ENCODE measurements at places on chromosomes 13 and 19.

- DNase-seq, result no peak
These were observed 10.6 kb downstream of the NDUFB7 start for GRCh38 chr19:14561249-14561648.

GRCh38 chr13:24050796-24051715 is 109.5 kb upstream of the SPATA13 start:
- DNase-seq, result no peak

GRCh38 chr19:54418930-54419800 is 3.9 kb downstream of the TTYH1 start:
- DNase-seq, result no peak

DNA sequence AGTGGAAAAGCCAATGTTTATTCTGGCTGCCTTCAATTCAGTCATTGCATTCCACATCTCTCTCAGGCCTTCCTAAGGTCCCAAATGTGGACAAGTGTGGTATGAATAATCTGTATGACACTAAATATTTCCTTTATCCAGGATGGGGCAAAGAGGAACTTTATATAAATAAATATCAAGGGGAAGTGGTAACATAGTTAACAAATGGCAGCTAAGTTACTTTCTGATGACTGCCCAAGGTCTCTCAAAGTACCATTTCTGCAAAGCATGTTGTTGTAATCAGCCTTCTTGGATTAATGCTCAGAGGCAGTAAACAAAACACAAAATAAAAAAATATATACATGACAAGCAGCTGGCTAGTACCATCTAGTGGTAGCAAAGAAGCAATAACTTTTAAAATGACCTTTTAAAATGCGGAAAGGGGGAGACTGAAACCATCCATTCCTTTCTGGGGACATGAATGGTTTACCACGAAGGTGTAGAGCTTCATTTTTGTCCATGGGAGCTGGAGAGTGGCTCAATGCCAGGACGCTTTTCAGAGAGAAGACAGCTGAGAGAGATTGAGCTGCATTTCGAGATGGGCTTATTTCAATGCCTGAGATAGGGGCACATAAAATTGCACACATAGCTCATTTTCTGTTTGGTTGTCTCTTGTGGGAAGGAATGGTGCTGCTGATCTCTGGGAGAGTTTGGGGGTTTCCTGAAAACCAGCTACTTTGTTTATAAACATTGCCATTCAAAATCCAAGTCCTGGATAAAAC is 259.2 kb downstream of the RFC3 start:
- DNase-seq, result peak; percentile 82

DNA sequence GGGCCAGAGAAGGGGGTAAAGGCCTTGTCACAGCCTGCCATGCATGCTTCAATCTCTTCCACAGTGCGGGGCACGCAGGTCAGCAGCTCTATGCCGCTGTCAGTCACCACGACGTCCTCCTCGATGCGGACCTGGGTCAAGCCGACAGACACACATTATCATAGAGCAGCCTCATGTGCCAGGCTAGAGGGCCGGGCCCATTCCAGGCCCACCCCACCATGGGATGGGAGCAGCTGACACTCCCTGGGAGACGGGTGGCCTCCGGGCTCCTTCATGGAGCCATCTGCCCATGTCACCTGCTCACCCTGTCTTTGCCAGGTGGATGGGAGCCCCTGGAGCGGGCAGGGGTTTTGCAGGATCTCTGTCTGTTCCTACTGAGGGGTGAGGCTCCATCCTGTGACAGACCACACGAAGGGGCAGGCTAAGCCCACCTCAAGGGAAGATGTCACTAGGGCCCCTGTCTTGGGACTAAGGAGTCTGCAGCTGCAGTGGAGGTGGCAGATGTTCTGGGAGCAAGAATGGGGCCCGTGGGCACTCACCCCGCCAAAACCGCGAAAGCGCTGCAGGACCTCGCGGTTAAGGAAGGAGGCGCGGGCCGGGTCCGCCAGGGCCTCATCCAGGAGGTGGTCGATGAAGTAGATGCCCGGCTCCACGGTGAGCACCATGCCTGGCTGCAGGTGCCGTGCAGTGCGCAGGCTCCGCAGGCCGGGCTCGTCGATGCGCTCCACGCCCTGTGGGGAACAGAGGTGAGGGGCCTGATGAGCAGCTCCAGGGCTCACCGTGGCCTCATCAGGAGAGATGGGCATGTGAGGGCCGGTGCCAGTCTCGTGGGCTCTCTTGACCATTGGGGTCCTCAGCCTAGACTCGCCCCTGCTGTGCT is 14.1 kb downstream of the CEBPG start:
- no peak for DNase-seq

DNA sequence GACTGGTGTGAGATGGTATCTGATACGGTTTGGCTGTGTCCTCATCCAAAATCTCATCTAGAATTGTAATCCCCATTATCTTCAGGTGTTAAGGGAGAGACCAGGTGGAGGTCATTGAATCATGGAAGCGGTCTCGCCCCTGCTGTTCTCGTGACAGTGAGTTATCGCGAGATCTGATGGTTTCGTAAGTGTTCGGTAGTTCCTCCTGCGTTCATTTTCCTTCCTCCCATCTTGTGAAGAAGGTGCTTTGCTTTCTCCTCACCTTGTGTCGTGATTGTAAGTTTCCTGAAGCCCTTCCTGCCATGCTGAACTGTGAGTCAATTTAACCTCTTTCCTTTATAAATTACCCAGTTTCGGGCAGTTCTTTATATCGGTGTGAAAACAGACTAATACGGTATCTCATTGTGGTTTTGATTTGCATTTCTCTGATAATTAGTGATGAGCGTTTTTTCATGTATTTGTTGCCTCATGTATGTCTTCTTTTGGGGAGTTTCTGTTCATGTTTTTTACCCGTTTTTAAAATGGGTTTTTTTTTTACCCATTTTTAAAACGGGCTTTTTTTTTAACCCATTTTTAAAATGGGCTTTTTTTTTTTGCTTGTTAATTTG is 102.8 kb upstream of the SLC10A2 start:
- no peak for DNase-seq

DNA sequence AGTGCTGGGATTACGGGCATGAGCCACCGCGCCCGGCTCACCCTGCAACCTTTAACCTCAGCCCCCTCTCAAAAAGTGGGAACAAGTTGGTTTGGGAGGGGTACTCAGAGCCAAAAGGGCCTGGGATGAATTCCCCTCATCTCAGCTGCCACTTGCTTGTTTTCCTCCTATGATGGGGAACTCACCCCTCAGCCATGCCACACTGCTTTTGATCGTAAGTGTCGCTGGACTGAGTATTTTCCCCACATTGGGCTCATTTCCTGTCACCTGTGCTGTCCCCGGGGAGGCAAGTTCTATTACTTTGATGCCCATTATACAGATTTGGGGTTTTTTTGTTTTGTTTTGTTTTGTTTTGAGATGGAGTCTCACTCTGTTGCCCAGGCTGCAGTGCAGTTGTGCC is 6.5 kb downstream of the R3HDM4 start:
- no peak for DNase-seq

DNA sequence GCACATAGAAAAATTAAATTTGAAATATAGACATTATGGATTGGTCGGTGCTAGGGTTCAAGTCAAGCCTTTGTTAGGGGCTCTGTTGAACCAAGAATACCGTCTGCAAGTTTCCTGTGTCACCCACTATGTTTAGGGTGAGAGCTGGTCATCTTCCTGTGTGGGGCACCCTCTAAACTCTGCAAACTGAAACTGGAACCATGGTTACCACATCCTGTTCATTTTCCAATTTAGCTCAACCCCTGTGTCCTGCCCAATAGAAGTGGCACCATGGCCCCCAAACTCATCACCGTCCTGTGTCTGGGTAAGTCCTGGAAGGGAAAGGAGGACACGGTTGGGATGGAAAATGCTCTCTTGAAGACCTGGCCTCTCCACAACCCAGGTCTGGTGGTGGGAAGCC is 29.9 kb downstream of the LAIR2 start:
- no peak for DNase-seq

- DNase-seq, result peak; percentile 20
These were observed 12.8 kb downstream of the FUT6 start for GRCh38 chr19:5826531-5827341.

DNA sequence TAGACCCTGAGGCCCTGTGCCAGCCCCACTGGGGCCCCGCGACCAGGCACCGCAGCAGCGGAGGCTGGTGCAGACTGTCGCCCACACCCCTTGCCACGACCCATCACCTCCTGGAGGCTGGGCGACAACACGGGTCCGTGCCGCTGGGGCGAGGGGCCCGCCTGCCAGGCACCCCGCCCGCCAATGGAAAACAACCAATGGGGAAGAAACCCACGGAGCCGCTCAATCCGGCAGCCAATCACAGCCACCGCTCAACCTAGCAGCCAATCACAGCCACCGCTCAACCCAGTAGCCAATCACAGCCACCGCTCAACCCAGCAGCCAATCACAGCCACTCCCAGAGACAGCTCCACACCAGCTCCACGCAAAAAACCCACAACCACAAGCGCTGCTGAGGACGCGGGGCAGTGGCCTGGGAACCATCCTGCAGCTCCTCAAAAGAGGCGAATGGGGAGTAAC is 29.7 kb downstream of the GPX4 start:
- no peak for DNase-seq

GRCh38 chr13:33235078-33235477 is 50.5 kb downstream of the STARD13 start:
- DNase-seq, result peak; percentile 72

DNA sequence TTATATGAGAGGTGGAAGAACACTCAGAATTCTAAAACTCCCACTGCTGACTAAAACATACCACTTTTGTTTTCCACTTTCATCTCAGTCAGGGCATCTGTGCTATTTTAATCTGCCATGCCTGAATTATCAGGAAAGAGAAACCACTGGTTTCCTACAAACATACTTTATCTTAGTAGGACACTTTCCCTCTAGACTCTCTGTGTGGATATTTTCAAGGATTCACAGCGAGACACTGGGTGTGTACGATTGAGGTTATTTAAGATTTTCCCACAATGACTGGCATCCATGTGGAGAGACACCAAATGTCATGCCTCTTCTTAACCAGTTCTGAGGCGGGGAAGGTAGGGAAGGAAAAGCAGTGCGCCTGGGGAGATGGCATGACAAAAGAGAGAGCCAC is 212.2 kb downstream of the ENOX1 start:
- no peak for DNase-seq

- peak; percentile 41 for DNase-seq
These were observed 13.2 kb upstream of the ASF1B start for GRCh38 chr19:14149509-14149994.

- DNase-seq, result no peak
These were observed 144.4 kb downstream of the ZNF675 start for GRCh38 chr19:23542562-23542961.

DNA sequence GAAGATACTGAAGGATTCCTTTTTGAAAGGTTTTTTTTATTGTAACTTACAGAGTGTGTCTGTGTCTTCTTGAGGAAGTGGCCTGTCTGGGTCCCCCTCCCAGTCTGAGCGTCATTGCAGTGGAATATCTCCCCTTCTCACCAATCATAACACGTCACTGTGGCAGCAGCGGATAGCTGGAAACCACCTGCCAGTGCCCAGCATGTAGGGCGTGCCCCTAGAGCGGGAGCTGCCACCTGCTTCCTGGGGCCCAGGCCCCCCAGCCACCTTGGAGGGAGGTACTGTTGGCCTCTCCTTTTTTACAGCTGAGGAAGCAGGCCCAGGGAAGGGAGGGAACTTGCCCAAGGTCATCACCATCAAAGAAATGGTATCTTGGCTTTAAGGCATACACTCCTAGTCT is 4.6 kb upstream of the DNM2 start:
- DNase-seq, result no peak

DNA sequence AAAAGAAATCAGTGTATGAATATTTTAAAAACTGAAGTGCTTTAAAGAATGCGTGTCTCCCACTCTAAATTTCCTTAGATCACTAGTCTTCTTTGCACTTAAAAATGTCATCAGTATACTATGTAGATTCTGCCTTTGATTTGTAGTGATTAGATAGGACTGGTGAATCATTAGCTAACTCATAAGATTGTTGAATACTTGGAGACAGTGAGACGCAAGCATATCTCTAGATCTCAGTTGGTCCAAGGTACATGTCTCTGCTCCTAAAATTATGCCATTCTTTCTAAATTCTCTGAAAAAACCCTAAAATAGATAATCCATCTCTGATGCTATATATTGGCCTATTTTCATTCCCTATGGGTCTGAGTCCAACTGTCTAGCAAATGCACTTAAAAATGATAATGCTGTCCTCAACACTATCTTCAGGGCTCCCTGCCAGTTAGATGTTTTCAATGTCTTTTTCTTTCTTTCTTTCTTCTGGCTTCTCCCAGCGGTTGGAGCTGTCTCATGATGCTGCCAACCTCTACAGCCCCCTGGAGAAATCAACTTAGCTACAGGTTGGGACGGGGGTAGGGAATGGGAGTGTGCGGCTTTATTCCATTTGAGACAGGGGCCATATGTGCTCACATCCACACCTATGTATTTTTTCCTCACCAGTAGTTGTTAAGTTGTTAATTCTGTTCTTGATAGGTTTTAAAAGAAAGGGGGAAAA is 301.0 kb downstream of the NDFIP2 start:
- DNase-seq, result no peak

DNA sequence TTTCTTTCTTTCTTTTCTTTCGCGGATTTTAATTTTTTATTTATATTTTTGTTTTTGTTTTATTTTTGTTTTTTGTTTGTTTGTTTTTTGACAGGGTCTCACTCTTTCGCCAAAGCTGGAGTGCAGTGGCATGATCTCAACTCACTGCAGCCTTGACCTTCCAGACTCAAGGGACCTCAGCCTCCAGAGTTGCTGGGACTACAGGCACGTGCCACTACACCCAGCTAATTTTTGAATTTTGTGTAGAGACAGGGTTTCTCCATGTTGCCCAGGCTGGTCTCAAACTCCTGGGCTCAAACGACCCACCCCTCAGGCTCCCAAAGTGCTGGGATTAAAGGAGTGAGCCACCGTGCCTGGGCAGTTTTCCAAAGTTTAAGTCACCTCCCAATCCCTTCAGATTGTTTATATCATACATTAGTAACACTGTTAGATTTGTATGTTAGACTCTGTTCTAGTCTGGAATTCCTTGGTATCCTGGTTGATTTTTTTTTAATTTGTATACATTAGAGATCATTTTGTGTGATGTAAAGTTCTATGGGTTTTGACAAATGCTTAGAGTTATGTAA is 597.3 kb downstream of the DCT start:
- DNase-seq, result peak; percentile 50

- no peak for DNase-seq
These were observed 812.7 kb upstream of the MIR17HG start for GRCh38 chr13:90534617-90535370.

- DNase-seq, result no peak
These were observed 350.1 kb downstream of the PCDH9 start for GRCh38 chr13:66879988-66880387.

All from fibroblast of skin of back (primary cell).